ENCODE measurements at places on chromosomes 7 and 10.

DNA sequence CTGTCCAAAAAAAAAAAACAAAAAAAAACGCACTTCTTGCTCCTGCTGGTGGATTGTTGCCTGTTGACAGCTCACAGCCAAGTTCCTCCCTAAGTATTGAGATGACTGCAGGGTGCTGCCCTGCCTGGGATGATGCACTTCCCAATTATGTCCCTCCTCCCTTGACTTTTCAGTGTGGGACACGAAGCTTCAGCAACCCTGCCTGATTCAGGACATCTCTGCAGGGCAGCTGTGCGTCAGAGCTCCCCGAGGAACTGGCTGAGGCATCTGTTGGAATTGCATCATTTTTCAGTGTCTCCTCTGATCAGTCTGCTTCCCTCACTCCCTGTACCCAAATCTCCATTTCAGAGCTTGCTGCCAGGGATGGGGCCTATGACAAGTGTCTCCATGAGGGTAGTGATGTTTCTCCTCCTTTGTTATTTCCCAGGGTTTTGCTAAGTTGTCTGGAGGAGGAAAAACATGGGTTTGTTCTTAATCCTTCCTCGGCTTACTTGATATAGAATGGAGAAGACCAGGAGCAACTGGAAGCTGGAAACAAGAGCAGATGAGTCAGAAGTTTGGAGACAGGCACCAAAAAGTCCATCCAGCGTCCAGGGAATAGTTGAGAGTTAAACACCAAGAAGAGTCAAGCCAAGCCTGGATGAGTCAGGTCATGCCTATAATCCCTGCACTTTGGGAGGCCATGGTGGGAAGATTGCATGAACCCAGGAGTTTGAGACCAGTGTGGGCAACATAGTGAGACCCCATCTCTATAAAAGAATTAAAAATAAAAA lies 355.1 kb downstream of the GALNT17 start:
- H3K27me3 ChIP-seq: no peaks in the 10 kb centered on the region
- H3K36me3 ChIP-seq: no peaks in the 10 kb centered on the region
- no peak overlapping the region for H3K27ac ChIP-seq
- no peaks in the 10 kb centered on the region for H3K4me1 ChIP-seq

DNA sequence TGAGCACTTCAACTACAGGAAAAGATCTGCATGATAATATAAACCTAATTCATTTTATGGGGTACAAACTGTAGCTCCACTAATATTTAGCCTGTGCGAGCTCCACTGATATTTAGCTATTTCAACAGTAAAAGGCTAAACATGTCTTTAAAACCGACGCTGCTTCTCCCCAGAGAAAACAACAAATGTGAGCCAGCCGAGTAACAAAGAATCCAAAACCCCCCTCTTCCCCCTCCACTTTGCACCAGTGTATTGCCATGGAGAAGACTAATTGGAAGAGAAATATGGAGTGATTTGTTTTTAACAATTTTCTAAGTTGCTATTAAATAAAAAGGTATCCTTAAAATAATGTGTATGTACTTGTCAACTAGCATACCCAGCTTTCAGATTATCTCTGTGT lies 136.7 kb downstream of the GFRA1 start:
- H3K36me3 ChIP-seq: no peaks in the 10 kb centered on the region
- H3K4me1 ChIP-seq: no peaks in the 10 kb centered on the region
- no peak overlapping the region for H3K4me3 ChIP-seq
- no peak overlapping the region for H3K27ac ChIP-seq

DNA sequence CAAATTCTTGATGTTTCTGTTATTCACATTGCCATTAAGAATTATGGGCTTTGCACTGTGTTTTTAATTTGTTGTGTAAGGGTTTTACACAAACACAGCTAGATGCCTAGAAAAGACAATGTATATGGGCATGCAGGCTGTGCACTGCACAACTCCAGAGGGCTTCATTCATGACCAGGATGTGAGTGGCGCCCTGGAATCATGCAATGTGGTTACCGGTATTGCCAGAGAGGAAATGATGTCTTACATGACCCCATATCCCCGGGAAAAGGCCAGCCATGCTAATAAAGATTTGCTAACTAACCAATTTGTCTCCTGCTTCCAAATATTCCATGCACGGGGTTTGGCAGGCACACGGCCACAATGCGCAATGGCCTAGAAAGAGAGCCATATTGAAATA lies 16.9 kb downstream of the KCNMA1 start:
- no peaks in the 10 kb centered on the region for H3K36me3 ChIP-seq
- H3K4me1 ChIP-seq: no peaks in the 10 kb centered on the region
- no peak for DNase-seq
- no peak overlapping the region for H3K27ac ChIP-seq
- no peak overlapping the region for H3K4me3 ChIP-seq

DNA sequence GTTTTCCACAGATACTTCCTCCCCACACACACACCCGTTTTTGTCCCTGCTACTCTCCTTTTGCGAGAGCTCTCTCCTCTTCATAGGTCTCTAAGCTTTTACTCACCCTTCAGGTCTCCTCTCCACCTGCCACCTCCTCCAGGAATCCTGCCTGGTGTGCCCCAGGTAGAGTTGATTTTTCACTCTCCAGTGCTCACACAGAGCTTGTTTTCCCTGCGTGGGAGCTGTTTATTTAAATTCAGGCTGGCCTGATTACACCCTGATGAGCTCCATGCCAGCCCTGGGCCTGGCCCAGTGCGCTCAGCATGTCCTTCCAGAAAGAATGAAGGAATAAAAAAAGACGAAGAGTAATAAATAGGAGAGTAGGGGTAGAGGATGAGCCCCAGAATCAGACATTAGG lies 7.5 kb upstream of the CLDN4 start:
- DNase-seq: no peak
- peaks cover 13% of the 10 kb centered on the region for H3K4me1 ChIP-seq
- H3K4me3 ChIP-seq: no peak overlapping the region
- no peaks in the 10 kb centered on the region for H3K27me3 ChIP-seq

DNA sequence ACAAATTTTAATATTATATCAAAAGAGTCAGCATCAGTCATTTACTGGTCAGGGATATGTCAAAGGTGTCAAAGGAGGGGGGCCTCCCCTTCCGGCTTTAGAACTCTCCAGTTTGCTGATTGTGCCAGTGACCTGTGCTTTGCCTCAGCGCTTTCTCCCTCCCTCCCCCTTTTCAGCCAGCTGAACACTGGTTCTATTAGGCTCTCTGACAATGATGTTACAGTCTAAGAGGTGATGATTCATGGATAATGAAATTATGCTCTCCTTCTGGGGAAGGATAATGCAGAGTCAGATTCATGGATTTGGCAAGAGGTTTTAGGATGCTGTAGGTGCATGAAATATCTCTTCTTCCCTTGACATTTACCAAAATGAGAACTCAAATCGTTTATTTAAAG lies 6.1 kb downstream of the LRRTM3 start:
- DNase-seq: no peak
- H3K4me1 ChIP-seq: no peaks in the 10 kb centered on the region
- no peaks in the 10 kb centered on the region for H3K36me3 ChIP-seq
- H3K27ac ChIP-seq: no peak overlapping the region
- H3K4me3 ChIP-seq: no peak overlapping the region

GRCh38 chr7:7554021-7554432 lies 12.7 kb upstream of the MIOS start:
- H3K36me3 ChIP-seq: no peaks in the 10 kb centered on the region
- H3K27ac ChIP-seq: no peak overlapping the region
- no peak overlapping the region for H3K4me3 ChIP-seq
- no peak for DNase-seq

GRCh38 chr10:70381471-70382421 lies 679 bp downstream of the LRRC20 start:
- peak; percentile 59 for DNase-seq
- H3K27me3 ChIP-seq: peaks cover 2% of the 10 kb centered on the region
- no peaks in the 10 kb centered on the region for H3K36me3 ChIP-seq
- peak overlapping the region; percentile 74 for H3K4me3 ChIP-seq
- no peak overlapping the region for H3K27ac ChIP-seq

DNA sequence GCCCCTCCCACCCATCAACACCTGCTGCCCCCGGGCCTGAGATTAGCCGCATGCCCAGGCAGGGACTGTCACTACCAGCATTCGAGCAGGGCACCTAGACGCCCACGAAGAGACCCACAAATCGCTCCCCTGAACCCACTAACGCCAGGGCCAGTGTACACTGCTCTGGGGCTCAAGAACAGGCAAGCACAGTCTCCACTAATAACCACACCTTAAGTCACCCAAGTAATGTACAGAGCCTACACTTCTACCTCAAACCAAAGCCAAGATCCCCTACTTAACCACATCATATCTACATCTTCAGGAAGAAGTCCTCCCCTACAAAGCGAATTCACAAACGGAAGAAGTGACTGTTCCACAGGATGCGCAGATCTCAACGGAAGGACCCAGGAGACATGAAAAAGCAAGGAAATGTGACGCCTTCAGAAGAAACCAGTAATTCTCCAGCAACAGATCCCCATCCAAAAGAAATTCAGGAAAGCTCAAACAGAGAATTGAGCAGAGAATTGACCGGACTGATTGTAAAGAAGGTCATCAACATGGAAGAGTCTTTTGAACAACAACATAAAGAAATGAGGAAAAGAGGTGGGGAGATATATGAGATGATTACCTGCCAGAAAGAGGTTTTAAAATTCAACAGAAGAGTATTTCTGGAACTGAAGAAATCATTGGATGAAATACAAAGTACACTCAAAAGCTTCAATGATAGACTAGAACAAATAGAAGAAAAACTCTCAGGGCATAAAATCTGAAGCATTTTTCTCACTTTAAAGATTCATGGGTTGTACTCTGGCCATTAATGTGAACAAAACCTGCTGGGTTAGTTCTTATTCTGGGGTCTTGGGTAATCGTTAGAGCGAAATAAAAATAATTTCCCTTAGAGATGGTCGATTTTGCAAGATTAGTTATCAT lies 20.9 kb downstream of the IFT22 start:
- H3K4me3 ChIP-seq: no peak overlapping the region
- H3K27me3 ChIP-seq: peaks cover 46% of the 10 kb centered on the region
- no peaks in the 10 kb centered on the region for H3K36me3 ChIP-seq

GRCh38 chr10:51574248-51575048 lies 124.9 kb downstream of the CSTF2T start:
- DNase-seq: no peak
- no peak overlapping the region for H3K4me3 ChIP-seq
- no peaks in the 10 kb centered on the region for H3K36me3 ChIP-seq
- no peaks in the 10 kb centered on the region for H3K4me1 ChIP-seq
- H3K27ac ChIP-seq: no peak overlapping the region
- H3K27me3 ChIP-seq: no peaks in the 10 kb centered on the region

DNA sequence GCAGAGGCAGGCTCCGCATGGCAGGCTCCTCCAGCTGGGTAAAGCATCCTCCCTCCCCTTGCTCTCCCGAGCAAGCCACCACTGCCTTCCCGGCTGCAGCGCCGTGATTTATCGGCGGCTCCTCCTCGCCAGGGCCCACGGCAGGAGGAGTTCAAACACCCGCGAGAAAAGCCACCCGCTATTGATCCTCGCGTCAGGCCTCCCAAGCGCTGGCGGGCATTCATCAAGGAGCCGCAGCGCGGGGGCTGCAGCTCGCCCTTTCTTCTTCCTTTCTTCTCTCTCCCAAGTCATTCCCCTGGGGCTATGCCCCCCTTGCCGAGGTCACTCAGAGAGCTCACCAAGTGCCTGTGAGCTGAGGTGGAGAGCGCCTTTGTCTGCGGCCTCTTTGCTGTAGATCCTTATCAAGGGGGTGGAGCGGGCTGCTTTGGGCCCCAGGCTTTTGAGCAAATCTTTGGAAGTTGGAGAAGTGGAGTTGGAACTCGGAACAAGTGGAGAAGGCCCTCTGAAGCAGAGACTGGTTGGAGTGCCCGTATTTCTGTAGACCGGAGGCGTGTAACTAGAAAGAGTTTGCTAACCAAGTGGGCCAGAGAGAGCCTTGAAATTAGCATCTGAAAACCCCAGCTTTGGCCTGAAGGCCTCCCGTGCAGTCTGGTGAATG lies 107.2 kb upstream of the PPIF start:
- H3K4me3 ChIP-seq: no peak overlapping the region
- no peak for DNase-seq
- no peak overlapping the region for H3K27ac ChIP-seq
- no peaks in the 10 kb centered on the region for H3K27me3 ChIP-seq
- H3K4me1 ChIP-seq: peaks cover 45% of the 10 kb centered on the region

DNA sequence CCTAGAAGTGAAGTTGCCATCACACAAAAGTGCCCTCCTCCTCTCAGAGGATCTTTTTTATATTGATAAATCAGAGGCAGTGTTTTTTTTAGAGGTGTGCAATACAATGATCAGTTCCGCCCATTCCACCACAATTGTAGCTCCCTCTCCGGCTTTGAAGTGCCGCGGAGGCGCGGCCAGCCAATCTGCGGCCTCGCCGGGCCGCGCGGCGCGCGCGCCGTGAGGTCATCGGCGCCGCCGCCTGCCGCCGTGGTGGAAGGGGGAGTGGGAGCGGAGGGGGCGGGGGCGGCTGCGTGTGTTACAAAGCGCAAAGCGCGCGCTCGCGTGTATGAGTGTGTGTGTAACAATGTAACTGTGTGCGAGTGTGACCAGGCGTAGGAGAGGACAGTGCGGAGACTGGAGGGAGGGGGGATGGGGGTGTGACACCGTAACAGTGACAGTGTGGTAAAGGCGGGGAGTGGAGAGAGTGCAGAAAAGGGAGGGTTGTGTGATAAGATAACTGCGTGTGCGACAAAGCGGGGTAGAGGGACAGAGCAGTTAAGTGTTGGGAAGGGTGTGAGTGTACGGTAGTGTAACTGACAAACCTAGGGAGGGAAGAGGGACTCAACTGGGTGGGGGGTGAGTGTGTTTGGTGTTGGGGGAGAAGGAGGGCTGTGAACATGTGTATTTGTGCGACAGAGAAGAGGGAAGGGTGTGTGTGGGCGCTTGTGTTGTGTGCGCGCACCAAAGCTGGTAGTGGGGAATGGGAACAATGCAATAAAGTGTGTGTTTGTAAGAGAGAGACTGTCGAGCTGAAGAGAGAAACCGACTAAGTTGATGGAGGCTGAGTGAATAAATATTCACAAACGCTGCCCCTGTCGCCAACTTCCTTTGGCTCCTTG lies at the start of gene SP8:
Gene SP8, minus strand, starts transcription at position 108 of the 881 bp plus-strand sequence. Its CDS starts 88 bp downstream, at position 20.
- no peak within 1 kb of the TSS for H3K27ac ChIP-seq
- peaks cover 77% of the 10 kb centered on the region for H3K27me3 ChIP-seq
- H3K36me3 ChIP-seq: no peaks in the 10 kb centered on the region
- DNase-seq: peak; percentile 21
- H3K4me1 ChIP-seq: peaks cover 17% of the 10 kb centered on the region
- H3K4me3 ChIP-seq: peak within 1 kb of the TSS; percentile 5

DNA sequence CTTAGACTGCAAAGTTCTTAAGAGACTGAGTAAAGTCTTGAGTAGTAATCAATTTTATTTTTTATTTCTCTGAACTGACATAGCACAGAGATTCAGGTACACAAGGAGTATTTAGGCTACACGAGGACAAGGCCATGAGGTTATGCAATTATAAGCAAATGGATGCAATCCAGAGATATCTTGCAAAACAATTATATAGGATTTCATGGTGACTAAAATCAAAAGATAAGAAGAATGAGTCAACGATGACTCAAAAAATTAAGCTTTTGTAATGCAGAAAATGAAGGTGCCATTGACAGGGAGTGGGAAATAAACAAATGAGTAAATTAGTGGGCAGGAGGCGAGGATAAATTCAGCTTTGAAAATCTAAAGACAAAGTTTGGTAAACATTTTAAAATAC lies 66.7 kb upstream of the MYO3A start:
- H3K36me3 ChIP-seq: no peaks in the 10 kb centered on the region
- no peak overlapping the region for H3K4me3 ChIP-seq
- H3K27ac ChIP-seq: no peak overlapping the region
- H3K4me1 ChIP-seq: no peaks in the 10 kb centered on the region
- H3K27me3 ChIP-seq: no peaks in the 10 kb centered on the region

- no peak for DNase-seq
- no peak overlapping the region for H3K27ac ChIP-seq
- no peaks in the 10 kb centered on the region for H3K36me3 ChIP-seq
- H3K4me1 ChIP-seq: no peaks in the 10 kb centered on the region
- no peak overlapping the region for H3K4me3 ChIP-seq
Observed at GRCh38 chr10:104485632-104486031, 132.0 kb downstream of the CFAP58 start.

Measured in natural killer cell (primary cell).